ENCODE measurements at places on chromosomes 12 and 14. TPM values are rescaled to one million over a fixed set of nuclear protein-coding genes. Genes with fewer than 3 reads are reported as not detected.

TMPRSS12 gene
- not detected for total RNA-seq

TFCP2 gene
- 23.7 TPM for total RNA-seq

GRCh38 chr14:22088614-22089342, 415.2 kb upstream of the OR4E1 start:
- DNase-seq: no peak

- no peak for DNase-seq
Measured at GRCh38 chr14:88379706-88380343, 5.6 kb upstream of the SPATA7 start.

- no peak for DNase-seq
Measured at GRCh38 chr12:50971946-50972345, 19.6 kb downstream of the HIGD1C start.

GRCh38 chr12:74685385-74685784, 147.8 kb downstream of the ATXN7L3B start:
- DNase-seq: no peak

GRCh38 chr12:30985814-30986452, 59.4 kb downstream of the TSPAN11 start:
- DNase-seq: no peak

- DNase-seq: no peak
Measured at GRCh38 chr14:52072266-52072780, 3.5 kb upstream of the NID2 start.

- DNase-seq: no peak
Measured at GRCh38 chr12:80441921-80442320, 2.1 kb upstream of the PTPRQ start.

GRCh38 chr12:65594409-65594808, 229.9 kb upstream of the HMGA2 start:
- no peak for DNase-seq

- no peak for DNase-seq
Measured at GRCh38 chr12:47085815-47086252, 6.1 kb upstream of the AMIGO2 start.

DNA sequence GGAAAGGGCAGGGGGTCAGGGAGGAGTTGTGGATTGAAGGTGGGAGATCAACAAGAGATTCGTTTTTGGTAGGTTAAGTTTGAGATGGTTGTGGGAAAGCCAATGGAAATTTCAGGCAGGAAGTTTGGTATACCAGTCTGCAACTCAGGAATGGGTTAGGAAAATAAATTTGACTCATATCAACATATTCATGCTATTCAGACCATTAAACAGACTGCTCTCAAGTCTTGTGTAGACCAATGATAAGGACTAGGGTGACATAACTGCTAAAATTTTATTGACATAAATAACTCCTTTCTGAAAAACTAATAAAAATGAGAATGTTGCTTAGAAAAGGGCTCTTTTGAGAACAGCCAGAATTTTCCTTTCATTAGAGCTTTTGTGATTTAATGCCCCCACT, 60.0 kb downstream of the PLEKHA5 start:
- DNase-seq: no peak
